Stimulated activated CD4-positive, alpha-beta T cell treated with anti-CD3 and anti-CD28 coated beads, Interleukin-12 subunit alpha, Interleukin-12 subunit beta, amount 100 ng/mL, for 24 hours (primary cell): ENCODE measurements at places on chromosomes 2 and 18.

GRCh38 chr18:72601481-72601880 is 57.3 kb upstream of the CBLN2 start:
- no peak for DNase-seq

DNA sequence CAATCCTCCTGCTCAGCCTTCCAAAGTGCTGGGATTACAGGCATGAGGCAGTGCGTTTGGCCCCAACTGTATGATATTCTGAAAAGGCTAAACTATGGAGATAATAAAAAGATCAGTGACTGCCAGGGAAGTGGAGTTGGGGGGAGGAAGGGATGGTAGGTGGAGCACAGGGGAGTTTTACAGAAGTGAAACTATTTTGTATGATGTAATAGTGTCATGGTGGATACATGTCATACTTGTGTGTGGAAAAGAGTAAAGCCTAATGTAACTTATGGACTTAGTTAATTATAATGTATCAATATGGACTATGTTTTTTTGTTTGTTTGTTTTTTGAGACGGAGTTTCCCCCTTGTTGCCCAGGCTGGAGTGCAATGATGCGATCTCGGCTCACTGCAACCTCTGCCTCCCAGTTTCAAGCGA is 2.9 kb upstream of the GGCX start:
- no peak for DNase-seq

DNA sequence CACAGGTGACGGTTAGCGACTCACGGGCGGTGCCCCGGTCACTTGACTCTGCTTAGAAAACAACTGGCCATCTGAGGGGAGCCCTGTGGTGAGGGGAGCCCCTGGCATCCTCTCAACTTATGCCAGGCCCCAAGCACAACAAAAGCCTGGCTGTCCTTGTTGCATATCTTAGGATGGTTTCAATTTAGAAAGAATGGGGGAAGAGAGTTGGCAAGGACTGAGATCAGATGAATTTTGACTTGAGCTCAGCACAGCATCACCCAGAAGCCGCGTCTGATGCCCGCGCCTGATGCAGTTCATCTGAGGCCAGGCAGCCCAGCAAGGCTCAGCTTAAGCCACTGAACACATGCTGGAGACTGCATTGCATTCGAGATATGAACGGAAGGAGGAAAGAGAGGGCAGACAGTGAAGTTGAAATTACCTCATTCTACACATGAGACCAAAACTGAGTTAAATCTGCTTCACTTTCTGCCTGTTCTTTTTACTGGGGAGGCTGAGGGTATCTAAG is 36.8 kb downstream of the MYT1L start:
- no peak for DNase-seq

GRCh38 chr2:14454202-14454601 is 178.3 kb upstream of the LRATD1 start:
- DNase-seq: no peak

GRCh38 chr2:101124643-101125366 is 26.4 kb downstream of the TBC1D8 start:
- DNase-seq: no peak

DNA sequence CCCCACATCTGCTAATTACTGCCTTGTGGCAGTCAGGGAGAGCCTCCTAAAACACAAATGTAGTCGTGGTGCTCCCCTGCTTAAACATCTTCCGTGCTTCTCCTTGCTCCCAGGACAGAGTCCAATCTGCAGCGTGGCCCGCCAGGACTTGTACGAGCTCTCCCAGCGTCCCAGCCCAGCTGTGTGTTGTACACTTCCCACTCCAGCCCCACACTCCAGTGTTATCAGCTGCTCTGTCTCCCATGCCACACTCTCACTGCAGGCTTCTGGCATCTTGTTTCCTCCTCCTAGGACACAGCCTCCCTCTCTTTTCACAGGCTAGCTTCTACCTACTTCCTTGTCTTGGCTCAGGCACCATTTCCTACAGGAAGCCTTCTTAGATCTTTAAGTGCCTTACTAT is 199.4 kb downstream of the ALPK2 start:
- no peak for DNase-seq

DNA sequence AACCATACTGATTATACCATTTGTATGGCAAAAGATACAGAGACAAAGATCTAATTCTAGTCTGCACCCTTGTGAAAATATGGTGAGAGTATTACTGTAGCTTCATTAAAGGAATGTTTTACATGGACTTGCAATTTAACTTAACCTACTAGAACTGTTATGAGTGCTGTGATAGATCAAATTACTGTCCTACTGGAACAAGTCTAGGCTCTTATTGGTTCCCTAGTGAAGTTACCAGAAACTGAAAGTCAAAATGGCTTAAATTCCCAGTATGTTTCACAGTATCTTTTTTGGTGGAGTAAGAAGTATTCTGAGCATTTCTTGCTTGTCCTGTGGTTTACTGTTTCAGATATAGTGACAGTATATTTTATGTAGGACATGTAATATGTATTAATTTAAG is 3.8 kb upstream of the TBR1 start:
- DNase-seq: no peak

DNA sequence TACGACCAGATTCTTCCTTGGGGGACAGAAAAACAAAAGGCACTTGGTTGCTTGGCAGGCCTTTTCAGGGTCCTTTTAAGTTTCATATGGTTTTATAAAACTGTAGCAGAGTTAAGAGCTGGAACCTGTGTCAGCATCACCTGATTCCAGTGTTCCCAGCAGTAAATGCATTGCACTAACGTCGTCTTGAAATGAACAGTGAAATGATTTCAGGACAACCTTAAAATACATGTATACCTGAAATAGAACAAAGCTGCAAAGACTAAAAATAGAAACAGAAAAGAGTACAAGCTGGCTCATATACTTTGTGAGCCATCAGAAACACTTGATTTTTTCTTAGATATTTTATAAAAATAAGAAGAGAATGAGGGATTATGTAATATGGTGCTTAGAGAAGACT is 51.9 kb downstream of the ACSL3 start:
- DNase-seq: no peak

DNA sequence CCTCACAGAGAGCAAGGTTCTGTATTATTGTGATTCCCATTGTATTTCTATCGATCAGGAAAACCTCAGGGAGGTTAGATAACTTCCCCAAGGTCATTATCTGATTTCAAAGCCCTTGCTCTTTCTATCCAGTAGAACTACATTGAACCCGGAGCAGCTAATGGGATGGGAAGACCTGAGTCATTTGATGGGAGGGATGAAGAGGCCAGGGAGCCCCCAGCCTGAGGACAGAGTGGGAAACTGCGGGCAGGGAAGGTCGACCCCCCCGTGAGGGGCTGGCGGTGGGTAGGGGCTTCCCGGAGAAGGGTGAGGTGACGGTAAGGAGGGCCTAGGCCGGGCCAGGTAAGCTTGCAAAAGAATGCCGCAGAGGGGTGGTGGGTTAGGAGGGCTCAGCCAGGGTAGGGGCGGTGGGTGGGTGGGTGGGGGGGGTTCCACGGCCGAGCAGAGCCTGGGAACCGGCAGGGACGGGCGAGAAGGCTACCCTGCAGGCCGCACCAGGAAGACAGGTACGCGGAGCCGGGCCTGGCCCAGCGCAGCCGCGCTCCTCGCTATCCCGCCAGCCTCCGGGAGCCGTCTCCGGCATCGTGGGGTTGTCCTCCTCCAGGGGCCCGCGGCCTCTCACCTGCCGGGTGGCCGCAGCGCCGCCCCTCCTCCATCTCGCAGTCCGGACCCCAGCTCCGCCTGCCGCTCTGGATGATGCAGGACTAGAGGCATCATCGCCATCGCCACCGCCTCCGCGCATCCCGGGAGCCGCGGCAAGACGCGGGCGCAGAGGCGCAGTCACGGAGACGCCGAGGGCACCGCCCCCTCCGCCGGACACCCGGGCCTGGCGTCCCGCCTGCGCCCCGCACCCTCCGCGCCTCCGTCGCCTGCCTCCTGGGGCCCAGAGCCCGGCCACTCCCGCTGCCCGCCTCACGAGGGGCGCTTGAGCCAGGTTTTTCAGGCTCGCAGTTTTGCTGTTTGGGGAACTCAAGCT is at the start of gene GPR75:
GPR75 (minus strand) TSS at position 762 of the 976 bp plus-strand sequence. CDS start 5,211 bp downstream, outside the sequence.
- DNase-seq: no peak

GRCh38 chr2:9975805-9976447 is 24.4 kb downstream of the GRHL1 start:
- DNase-seq: peak; percentile 39

DNA sequence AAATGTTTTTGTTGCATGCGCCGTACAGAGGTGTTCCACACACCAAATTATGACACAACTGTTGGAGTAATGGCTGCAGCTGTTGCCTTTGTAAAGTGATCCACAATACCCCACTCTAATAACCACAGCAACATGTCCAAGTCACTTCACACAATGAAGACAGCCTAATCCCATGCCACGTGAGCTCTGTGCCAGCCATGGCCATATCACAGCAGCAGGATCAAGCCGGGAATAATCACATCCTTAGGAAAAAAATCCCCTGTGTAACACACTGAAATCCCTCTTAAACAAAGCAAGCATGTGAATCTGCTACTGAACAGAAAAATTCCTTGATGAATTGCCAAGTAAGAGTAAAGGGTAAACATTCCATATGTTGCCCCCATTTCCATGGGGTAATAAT is 179.5 kb upstream of the PARD3B start:
- no peak for DNase-seq

DNA sequence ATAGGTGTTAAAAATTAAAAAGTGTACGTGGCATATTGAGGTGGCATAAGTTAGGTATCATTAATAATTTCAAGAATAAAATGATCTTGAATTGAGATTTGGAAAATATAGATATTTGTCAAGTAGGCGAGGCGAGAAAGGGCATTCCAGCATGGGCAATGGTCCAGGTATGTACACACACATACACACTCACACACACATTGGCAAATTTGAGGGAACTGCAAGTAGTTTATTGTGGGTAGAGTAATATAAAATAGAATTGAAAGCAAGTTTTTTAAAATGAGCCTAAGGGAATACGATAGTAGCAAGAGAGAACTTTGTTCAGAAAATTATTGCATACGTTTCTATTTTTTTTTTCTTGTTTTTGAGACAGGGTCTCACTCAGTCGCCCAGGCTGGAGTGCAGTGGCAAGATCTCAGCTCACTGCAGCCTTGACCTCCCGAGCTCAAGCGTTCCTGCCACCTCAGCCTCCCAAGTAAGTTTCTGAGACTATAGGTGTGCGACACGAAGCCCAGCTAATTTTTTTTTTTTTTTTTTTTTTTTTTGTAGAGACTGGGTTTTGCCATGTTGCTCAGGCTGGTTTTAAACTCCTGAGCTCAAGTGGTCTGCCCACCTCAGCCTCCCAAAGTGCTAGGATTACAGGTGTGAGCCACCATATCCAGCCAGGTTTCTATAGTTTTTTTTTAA is 96.7 kb upstream of the SLC39A10 start:
- no peak for DNase-seq

- DNase-seq: no peak
These were observed 69.6 kb downstream of the MAP4K4 start for GRCh38 chr2:101766871-101767739.
